ENCODE measurements at places on chromosomes 7 and 10.

- no peak for DNase-seq
Measured at GRCh38 chr10:9172276-9172675, 1117.8 kb downstream of the GATA3 start.

- no peak for DNase-seq
Measured at GRCh38 chr10:77542710-77543259, 94.8 kb downstream of the KCNMA1 start.

GRCh38 chr10:130300608-130301020, 164.4 kb downstream of the GLRX3 start:
- DNase-seq: no peak

DNA sequence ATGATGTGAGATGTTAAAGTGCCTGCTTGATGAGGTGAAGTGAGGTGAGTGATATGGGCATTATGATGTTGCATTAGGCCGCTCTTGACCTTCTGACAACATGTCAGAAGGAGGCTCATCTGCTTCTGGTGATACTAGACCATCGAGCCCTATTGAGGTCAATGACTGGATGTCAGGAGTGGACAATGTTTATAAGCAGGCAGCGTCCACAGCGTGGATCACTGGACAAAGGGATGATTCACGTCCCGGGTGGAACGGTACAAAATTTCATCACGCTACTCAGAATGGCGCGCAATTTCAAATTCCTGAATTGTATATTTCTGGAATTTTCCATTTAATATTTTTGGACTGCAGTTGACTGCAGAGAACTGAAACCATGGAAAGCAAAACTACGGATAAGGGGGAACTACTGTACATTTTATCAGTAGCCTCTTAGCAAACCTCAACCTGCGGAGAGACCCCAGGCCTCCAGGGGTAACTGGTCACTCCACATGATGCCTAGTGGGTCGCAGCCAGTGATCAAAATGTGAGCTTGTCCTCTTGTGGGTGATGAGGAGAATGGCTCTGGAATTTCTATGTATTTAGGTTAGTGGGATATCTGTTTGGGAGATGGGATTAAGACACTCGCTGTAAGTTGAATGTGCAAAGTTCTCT, 5.7 kb upstream of the ZCCHC24 start:
- DNase-seq: no peak

- no peak for DNase-seq
Measured at GRCh38 chr10:48520184-48520506, 84.7 kb downstream of the ARHGAP22 start.

- no peak for DNase-seq
Measured at GRCh38 chr7:103065667-103066066, 8.9 kb downstream of the FBXL13 start.

DNA sequence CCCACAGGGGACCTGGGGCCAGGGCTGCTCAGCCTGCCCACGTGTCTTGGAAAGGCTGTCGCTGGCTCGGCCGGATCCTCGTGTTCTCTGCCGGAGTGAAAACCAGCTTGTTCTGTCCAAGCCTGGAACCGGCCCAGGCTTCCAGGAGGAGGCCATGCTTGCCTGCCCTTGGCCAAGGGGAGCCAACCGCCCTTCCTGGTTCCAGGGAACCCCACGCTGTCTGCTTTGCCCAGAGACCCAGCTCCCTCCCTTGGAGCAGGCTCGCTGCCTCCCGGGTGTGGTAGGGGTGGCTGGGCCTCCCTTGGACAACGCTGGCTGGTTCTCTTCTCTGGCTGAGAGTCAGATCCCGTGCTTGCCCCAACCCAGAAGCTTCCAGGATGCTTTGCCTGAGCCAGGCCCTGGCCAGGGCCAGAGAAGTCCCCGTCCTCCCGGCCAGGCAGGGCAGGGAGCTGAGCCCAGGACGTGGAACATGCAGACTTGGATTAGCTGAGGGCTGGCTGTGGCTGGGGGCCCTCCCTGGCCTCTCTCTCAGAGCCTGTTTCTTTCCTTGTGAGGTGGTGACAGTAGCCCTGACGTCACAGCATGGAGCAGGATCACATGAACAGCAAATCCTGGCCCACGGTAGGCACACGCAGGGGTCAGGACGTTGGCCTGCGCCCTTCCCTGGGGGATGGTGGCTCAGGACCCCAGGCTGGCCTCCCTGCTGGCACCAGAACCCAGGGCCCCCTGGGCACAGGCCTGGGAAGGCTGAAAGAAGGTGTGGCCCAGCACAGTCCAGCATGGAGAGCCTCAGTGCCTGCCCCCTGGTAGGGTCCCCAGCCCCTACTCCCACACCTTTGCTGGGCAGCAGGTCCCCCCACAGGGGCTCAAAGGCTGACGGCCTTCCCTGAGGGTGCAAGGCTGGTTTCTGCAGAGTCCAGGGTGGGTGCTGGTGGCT, 67.5 kb downstream of the PWWP2B start:
- no peak for DNase-seq

GRCh38 chr7:150340024-150340749, 1.2 kb downstream of the RARRES2 start:
- no peak for DNase-seq

DNA sequence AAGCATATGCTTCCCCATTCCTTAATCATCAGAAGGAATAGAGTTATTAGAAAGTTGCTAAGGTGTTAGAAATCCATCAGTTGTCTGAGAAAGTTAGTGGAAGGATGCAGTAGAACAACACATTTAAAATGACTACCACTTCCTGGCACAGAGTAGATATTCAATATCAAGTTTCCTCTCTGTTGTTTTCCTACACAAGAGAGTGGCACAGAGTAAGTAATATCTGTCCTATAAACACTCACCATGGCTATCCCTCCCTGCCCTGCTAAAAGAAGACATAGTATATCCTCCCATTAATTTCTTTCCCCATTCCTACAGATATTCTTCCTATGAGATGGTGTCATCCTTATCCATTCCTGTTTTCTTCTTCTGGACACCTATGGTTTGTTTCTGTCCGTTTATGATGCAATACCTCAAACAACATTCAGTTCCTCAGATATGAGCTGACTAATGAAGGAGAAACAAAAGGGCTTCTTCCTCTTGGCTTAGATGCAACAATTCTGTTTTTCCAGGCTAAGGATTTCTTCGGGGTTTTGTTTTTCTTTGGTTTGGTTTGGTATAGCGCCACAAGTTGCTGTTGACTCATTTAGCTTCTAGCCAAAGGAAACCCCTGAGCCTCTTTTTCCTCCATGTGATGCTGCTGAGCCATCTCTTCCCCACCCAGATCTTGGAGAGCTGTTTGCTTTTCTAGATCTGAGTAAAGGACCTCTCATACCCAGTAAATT, 32.9 kb upstream of the BPGM start:
- no peak for DNase-seq

GRCh38 chr7:102953406-102953805, 40.6 kb downstream of the LRRC17 start:
- no peak for DNase-seq

DNA sequence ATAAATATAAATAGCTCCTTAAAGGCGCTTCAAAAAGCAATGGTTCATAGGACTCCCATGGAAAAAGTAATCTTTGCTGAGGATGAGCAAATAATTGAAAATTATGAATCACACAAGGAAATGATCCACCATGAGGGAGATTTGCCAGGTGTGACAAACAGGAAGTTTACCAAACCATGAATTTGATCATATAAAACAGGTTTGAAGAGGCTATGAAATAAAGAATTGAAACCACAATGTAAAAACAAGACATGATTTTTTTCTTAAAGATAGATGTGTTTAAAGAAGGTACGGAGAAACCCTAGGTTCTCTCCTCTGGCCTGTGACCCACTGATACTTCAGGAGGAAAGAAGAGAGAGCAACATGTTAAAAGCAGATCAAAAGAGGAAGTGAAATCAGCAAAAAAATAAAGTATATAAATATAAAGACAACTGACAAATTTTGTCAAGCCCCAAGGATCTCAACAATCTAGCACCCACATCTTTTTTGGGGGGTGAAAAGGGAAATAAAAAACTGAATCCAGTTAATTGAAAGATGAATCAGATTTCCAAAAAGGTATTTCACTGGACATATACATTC, 111.3 kb upstream of the ASAH2 start:
- no peak for DNase-seq

GRCh38 chr7:130492523-130493274, 814 bp downstream of the MEST start:
- DNase-seq: no peak

DNA sequence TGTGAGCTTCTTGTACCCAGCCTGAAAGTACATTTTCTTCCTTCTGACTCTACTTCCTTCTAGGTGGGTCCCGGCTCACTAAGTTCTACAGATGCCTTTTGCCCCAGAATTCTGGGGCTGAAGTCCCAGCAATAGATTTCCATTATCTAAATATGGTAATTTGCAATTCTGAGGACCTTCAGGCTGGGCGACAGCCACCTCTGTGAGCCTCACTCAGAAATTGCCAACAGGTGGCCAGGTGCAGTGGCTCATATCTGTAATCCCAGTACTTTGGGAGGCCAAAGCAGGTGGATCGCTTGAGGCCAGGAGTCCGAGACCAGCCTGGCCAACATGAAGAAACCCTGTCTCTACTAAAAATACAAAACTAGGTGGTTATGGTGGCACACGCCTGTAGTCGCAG, 23.7 kb downstream of the CREM start:
- DNase-seq: no peak

DNA sequence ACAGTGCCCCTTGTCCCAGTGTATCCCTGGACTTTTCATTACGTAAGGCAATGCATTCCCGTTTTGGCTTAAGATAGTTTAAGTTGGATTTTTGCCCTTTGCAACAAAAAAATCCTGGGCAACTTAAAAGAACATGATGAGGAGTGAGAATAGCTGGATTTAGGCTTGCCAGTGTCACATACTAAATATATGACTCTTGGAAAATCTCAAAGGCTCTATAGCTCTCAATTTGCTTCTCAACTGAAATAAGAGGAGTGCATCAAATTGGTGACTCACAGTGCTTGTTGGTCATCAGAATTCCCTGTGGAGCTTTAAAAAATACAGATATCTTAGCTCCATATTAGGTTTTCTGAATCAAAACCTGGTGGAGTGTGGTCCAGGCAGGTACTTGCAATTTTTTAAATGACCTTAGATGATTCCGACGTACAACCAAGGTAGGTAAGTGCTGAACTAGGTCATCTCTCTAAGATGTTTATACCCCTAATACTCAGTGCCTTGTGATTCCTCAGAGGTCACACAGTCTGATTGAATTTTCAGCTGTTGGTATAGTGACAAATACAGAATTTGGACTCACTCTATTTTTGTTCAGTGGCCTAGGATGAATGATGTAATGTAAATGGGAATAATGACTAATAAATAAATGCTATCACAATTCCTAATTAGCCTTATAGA, 33.9 kb upstream of the ORC5 start:
- DNase-seq: no peak

DNA sequence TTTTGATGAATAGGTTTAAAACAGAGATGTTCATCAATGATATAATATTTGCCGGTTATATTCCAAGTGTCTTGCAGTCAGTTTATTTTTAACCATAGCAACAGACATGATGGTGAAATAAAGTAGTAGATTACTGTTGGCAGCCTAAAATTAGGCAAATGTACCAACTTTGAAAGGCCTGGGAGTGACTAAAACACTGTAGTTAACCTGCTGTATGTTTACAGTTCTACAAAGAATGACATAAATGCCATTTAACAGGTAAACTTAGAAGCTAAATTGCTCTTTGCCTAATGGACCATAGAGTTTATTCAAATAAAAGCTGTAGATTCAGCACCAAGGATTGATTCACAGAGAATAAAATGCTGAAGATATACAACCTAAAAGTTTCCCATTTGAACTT, 64.1 kb downstream of the PHTF2 start:
- DNase-seq: no peak

GRCh38 chr7:17898111-17898510, 42.2 kb downstream of the SNX13 start:
- DNase-seq: no peak

DNA sequence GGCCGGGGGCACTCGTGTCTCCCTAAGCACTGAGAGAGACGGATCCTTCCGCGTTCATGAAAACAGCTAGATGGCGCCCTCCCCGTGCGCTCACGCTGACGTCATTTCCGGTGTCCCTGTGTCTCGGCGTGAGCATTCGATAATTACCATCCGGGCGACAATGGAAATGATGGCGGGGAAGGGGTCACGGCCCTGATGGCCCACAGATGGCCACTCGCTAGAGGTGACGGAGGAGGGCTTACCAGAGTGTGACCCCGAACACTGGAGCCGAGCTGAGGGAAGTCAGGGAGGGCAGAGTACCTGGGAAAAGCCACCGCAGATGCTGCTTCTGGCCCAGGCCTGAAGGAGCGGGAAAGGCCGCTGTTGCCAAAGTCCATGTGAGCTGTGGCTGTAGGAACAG, 222.9 kb downstream of the TCERG1L start:
- DNase-seq: no peak

GRCh38 chr7:100967292-100967863, 2.0 kb upstream of the MUC12 start:
- DNase-seq: no peak

DNA sequence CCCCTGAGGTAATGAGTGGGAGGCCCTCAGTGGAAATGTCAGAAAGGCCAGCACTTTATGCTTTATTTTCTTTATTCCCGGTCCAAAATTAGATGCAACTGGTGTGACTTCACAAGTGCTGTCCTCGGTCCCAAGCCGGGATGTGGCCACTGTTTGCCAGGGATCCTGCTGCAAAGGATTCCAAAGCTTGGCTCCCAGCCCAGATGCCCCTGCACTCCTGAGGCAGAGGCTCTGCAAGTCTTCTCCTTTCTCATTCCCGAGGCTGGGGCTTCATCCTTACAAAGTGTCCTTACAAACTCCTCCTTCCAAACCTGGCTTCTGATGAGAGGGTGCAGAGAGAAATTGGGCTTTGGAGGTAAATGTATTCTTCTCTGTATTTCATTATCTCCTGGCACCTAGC, 544.3 kb upstream of the DPP6 start:
- no peak for DNase-seq

- peak; percentile 14 for DNase-seq
Measured at GRCh38 chr10:95693071-95693667, 558 bp downstream of the TCTN3 start.

Data from renal pelvis (tissue), 12 donors.